ENCODE measurements at places on chromosomes 4 and X.

DNA sequence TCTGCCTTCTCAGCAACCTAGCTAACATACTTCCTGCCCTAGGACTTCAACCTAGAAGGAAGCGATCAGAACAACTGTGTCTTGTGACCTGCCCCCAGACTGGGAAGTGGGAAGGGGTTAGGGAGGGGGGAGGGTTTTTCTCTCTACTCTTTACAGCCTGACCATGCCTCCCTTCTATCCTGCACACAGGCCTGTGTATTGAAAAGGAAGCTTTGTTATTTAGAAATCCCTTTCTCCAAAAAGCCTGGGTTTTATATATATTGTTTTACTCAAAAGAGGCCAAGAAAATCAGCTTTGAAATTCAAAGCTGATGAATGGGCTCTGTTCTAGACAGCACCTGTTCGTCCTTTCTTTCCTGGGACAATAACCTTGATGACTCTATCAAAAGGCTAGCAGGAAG is 35.2 kb upstream of the SMS start:
- DNase-seq, result no peak

DNA sequence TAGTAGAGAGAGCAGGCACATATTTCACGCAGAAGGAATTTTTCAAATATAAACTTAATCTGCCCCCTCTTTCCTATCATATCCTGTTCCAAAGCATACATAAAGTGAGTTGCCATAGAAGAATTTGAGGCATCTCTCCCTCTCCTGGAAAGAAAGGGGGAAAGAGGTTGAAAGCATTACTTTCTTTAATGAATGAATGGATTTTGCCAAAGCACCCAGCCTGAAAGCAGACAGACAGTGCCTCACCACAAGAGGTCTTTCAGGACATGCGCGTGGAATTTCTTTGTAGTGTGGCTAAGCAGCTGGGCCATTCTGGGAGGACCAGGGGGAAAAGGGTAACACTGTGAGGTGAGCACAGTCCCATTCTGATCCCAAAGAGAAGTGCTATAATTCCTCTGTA is 651.4 kb downstream of the IQCM start:
- DNase-seq, result peak; percentile 54

DNA sequence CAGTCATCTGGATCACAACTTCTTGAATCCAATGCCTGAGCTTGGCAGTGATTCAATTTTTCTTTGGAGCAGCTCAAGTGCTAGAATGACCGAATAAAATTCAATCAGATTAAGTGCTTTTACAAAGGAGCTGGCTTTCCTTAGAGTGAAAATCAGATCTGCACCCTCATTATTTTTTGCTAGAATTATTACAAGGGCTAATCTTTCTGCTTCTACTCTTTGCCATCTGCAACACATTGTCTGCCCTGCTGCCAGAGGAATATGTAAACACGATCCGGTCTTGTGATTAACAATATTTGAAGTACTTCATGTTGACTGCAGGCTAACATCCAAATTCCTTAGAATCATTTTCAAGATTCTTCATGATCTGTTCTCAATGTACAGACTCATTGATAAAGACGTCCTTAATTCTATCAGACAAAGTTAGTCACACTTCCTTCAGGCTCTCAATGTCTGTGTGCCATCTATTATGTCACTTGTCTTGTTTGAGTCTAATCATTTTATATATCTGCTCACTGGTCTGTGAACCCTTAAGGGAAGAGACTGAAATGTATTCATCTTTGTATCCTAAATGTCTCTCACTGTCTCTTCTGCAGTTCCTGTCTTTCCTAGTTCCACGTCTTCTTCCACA is 531.2 kb downstream of the GALNTL6 start:
- peak; percentile 59 for DNase-seq

DNA sequence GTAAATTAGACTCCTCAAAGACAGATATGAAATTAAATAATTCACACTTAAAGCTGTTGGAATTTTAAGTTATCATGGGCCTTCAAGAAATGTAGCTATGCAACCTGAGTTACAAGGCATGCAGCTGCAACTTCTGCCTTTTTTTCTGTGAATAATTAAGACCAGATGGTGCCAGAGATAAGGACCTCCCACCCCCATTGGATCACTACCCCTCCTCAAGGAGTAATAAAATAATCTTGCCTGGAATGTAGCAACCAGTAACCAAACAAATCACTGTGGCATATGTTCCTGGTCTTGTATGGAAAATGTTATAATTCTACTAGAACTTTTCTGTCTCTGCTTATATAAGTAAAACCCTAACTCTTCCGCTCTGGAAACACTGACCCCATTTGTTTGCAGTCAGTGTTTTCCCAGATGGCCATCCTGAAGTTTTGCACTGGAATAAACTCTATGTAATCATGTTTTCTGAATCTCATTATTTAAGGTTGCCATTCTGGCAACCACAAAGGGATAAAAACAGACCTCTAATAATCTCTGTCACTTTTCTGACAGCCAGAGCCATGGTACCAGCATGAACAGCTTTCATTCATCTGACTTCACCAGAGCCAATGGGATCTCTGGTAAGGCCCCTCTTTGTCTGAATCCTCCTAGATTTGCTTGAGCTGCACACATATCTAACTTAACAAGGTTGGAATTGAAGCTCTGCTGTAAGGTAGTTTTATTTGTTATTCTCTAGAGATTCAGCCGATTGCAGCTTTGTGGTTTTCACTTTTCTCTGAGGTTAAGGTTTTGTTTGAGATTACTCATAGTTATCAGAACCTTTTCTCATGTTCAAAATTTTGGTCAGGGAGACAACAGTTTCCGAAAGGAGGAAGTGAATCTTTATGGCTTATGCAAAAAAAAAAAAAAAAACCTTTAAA is 274.6 kb downstream of the NAF1 start:
- DNase-seq, result peak; percentile 62

DNA sequence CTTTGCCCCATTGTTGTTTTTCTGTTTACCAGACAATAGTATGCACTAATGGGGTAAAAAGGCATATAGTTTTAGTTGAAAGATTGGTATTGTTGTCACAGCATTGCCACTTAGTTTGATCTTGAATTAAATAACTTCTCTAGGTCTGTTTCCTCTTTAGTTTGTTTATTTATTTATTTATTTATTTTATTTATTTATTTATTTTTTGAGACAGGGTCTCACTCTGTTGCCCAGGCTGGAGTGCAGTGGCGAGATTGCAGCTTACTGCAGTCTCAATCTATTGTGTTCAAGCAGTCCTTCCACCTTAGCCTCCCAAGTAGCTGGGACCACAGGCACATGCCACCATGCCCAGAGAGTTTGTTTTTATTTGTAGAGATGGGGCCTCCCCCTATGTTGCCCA is 138.6 kb downstream of the KDM6A start:
- no peak for DNase-seq

DNA sequence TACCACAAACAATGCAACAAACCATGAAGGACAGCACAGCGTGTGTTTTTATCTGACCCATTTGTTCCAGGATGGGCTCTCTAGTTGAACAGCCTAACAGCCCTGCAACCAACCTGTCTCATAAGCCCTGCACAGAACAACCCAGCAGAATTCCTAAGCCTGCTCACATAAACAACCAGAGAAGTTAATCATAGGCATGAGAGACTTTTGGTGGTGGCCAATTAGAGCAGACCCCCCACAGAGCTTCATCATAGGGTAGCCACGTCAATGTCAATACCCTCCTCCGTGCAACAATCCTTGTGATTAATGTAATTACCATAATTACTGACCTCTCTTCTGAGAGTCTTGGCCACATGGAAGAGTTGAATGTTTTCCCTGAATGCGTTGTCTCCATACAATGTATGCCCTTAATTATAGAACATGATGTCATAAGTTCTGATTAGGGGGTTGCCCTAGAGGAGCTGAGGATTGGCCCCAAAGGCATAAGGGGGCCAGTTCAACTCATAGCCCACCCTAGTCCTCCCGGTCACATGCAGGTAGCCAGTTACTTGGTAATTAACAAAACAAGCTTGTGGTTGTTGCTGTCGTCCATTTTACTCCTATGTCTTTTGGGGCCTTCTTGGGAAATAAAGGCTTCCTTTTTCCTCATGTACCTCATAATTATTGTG is 92.7 kb downstream of the SYNPO2 start:
- no peak for DNase-seq

DNA sequence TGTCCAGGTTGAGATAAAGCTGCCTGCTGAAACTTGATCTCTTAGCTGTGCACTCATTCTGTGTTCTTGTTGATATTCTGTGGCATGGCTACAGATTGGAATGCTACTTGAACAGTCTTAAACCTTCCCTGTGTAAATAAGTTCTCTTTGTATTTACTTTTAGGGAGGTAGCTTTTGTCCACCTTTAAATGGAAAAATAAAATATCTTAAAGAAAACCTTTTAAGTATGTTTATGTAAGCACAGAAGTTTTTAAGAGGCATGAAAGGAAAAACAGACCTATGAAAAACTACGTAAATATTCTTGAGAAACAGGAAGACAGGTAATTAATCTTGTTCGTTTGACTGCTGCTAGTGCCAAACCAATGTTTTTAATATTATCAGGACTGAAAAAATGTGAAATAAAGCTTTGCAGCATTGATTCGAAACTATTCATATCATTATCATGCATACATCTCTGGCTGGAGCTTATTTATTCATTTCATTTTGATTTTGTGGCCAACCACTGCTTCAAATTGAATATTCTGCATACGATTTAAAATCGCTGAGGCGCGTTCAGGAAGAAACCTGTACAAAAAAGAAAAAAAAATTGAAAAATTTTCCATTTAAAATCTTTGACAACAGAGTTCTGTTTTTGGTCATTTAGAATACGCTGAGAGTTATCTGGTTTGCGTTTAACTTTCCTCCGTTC is 17.8 kb downstream of the HSD17B13 start:
- DNase-seq, result no peak

- DNase-seq, result no peak
Measured at GRCh38 chr4:174427571-174428140, 94.6 kb downstream of the HPGD start.

GRCh38 chrX:47168495-47169073 is 23.6 kb downstream of the RBM10 start:
- no peak for DNase-seq

- no peak for DNase-seq
Measured at GRCh38 chrX:57241967-57242366, 44.5 kb upstream of the FAAH2 start.

DNA sequence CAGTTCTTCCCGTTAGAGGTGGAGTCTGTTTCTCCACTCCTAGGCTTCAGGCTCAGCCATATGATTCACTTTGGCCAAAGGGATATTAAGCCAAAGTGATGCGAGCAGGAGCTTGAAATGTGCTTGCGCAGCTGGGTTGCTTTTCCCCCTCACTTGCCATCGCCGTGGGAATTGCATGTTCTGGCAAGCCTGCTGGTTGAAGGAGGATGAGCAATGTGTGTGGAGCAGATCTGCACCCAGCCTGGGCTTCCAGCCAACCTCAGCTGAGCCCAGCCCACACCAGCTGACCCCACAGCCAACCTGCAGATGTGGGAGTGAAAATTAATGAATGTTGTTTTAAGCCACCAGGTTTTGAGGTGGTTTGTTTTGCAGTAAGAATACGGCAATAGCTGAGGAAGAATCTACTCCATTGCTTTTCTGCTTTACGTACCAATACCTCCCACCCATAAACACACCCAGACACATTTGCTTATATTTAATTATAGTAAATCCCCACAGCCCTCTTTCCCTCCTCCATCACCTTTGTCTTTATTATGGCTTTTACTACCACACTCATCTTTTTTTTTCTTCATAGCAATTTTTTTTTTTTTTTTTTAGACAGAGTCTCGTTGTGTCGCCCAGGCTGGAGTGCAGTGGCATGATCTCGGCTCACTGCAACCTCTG is 132.8 kb upstream of the FUNDC1 start:
- peak; percentile 72 for DNase-seq

DNA sequence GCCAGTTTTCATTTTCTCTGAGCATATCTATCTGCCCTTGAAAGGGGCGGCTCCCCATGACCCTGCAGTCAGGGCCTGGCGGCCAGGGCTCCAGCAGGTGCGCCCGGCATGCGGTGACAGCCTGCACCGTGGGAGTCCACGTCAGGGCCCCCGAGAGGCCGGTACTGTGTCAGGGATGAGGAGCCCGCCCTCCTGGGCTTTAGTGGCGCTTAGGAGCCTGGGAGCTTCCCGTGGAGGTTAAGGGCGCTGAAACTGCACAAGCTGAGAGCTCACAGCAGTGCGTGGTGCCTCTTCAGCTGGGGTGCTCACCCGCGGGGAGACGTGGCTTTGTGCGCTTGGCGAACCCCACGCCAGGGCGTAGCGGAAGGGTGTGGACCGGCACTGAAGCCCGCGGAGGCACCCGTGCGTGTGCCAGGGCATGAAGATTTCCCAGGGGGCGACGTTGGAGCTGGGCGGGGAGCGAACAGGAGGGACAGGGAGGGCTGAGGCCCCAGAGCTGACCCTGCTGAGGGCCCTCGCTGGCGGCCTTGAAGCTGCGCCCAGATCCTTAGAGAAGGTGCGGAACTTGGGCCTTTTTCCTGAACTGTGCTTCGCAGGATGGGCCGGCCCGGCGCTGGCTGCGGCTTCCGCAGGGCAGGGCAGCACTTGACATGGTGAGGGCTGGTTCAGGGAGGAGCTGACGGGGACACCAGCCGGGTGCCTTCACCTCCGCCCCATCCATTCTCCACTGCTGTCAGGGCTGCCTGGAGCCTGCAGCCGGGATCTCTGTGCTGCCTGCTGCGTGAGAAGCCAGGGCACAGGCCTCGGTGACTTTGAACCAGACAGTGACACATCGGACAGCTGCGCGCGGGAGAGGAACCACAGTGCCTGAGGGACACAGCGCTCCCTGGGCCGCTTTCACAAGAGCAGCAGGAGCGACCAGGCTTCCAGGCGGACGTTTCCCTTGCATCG is 32.9 kb downstream of the HTT-AS start:
- no peak for DNase-seq

GRCh38 chr4:173696011-173696410 is 166.0 kb upstream of the HAND2 start:
- no peak for DNase-seq

DNA sequence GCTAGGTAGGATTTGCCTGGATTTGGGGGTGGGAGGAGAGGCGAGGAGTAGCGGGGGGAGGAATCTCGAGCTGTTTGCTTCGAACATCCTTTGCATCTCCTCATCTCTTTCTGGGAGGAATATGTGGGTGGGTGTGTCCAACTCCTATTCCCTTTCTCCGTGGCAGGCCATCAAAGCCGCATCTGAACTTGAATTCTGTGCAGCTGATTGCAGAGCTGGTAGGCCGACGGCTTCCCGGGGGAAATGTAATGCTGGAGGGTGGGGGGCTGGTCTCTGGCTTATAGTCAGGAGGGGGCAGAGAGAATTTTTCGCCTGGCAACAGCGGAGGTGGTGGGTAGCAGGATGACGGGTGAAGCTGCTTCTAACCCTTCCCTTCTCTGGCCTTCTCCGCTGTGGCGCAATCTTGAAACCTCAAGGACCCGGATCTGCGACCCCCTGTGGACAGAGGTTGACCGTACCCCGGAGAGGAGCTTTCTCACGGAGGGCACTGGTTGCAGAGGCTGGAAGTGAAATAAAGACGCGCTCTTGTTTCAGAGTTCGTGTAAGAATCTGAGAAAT is 628 bp downstream of the ZCCHC12 start:
- no peak for DNase-seq

GRCh38 chr4:106409901-106410889 is 41.6 kb upstream of the GIMD1 start:
- DNase-seq, result no peak

- peak; percentile 62 for DNase-seq
Measured at GRCh38 chr4:19689511-19689910, 562.2 kb upstream of the SLIT2 start.
